ENCODE measurements at places on chromosomes 1 and 21.

DNA sequence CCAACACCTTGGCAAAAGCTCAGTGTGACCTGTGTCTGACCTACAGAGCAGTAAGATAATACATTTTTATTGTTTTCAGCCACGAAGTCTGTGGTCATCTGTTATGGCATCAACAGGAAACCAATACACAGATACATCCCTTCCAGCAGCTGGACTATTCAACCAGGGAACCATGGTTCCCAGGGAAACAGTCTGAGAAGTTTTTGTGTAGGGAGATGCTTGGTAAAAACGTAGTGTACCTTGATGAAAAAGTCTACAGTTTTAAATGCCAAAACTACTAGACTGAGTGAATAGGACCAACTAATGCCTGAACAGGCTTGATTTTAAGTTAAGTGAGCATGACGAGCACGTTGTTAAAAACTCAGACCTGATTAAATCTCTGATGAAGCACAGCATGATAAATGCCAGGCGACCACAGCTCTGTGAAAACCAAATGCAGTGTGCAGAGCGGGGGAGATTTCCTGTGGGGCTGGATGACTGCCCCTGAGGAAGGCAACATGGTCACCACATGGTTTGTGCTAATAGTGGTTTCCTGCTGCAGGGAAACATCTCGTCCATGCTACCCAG lies 228.9 kb downstream of the TNR start:
- no peak for DNase-seq

GRCh38 chr21:36955783-36956182 lies 10.7 kb downstream of the HLCS start:
- no peak for DNase-seq

DNA sequence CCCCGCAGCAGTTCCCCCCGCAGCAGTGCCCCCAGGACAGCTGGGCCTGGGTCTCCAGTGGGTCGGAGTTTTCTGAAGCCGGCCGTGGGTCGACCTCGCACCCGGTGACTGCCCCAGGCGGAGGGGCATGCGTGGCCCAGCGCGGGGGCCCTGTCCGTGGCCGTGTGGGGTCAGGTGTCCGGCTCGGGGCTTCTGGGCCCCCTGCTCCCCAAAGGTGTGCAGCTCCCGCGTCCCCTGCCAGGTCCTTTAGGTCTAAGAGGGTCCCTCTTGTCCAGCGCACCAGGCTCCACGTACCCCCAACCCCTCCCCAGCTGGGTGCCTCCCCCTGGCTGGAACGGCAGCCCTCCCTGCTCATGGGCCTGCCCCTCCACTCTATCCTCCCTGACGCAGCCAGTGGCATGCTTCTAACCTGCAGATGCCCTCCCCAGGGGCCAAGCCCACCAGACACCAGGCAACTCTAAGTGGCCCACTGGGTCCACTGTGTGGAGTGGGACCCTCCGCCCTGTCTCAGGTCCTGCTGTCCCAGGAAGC lies 5.9 kb upstream of the HES4 start:
- DNase-seq = no peak

GRCh38 chr21:41156142-41156541 lies 11.8 kb upstream of the BACE2 start:
- no peak for DNase-seq

DNA sequence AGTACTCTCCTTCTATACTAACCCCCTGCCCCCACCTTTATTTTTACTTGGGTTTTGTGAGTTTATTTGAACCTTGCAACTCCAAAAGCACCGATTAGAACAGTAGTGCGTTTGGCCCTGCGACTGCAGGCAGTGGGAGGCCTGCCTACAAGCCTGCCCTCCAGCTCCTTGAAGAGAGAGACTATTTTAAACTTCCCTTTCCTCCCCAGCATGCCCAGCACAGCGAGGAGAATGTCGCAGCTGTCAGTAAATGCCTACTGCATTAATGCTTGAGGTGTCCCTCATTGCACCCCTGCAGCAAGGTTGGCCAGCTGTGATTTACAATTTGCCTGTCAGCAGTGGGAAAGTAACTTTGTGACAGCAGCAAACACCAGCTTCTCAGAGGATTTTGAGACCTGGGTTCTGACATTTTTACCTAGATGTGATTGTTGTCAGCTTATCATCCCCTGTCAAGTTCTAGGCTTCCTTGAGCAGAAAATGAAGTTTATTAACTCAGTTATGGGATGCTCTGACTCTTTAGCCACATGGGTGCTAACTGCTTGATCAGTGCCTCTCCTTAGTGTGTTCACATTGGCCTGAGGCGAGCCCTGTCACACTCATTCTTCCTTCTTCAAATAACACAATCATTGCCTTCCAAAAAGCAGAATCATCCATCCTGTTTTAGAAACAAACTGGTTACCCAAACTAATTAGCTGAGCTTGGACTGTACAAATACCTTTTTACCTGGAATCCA lies 170.6 kb downstream of the PDE4B start:
- DNase-seq = no peak

- no peak for DNase-seq
Observed at GRCh38 chr1:3184666-3185065, 115.7 kb downstream of the PRDM16 start.

DNA sequence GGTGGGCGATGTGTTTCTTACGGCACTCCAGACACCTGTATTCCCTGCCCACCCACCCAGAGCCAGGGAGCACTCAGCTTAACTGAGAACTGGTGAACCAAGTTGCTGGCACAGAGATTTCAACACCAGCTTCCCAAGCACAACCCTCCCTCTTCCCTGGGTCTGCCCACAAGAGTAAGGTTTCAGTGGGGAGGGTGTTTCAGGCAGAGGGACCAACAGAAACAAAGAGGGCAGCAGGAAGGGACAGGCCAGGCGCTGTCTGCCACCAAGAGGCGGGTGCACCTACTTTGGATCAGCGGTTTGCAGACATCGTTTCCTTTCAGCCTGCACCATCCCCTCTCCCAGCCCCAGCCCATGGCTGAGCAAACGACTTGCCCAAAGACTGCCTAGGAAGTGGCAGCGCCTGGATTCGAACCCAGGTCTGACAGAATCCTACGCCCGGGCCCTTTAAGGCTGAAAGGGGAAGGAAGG lies 21.9 kb upstream of the ALDH4A1 start:
- DNase-seq = no peak

DNA sequence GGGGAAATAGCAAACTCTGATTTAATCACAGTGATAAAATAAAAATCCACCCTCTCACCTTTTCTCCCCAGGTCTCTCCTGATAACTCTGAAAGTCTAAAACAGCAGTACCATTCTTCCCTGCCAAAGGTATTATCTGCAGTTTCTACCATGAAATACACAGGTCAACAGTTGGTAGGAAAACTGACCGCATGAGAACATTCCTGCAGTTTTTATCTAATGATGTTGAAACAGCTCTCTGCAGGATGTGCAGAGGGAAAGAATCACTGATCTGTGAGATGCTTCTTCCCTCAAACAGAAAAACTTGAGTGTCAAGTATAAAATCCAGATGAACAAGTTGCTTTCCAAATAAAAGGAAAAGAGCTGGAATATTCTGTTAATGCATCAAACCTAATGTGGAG lies 39.1 kb downstream of the KCNJ6 start:
- DNase-seq = no peak

- DNase-seq = no peak
Observed at GRCh38 chr1:13597166-13597565, 13.5 kb downstream of the PDPN start.

DNA sequence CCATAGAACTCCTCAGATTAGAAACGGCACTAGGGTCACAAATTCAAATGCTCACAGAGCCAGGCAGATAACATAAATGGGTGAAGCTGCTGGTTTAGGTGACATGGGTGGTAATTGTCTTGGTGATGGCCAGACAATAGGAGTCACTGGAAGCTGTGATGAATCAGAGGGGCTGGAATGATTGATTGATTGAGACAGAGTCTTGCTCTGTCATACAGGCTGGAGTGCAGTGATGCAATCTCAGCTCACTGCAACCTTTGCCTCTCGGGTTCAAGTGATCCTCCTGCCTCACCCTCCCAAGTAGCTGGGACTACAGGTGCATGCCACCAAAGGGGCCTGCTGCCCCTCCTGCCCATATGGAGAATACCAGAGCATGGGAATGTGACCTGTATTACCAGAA lies 63.0 kb downstream of the HIVEP3 start:
- DNase-seq = no peak

DNA sequence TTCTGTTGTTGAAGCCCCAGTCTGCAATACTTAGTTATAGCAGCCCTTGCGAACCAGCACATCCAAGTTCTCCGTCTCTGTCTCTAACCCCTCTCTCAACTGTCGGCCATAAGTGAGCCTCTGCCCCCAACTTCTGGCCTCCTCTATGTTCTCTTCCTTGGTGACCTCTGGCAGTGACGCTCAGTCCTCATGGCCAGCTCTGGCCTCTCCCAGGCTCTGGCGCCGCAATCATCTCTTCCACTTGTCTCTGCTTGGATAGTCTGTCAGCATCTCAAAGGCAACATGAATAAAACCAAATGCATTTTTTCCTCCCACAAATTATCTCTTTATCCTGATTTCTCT lies 8.4 kb upstream of the HLCS start:
- no peak for DNase-seq

GRCh38 chr21:16307256-16307655 lies 577.5 kb downstream of the USP25 start:
- DNase-seq = no peak

DNA sequence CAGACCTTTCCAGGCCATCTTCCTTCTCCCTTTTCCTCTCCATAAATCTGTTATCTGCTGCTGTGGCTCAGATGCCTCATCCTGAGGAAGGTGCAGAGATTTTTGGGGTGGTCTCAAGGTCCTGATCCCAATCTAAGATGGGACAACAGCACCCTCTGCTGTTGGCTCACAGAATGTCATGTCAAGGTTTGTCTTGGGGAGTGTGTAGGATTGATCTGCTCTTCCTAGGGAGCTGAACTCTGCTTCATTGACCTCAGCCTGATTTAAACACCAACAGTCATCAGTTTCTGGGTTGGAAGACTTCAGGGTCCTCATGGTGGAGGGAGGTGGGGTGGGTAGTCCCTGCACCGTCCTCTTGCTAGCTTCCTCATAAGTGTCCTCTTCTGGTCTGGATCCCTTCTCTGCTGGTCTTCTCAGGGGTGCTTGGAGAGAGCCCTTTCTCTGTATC lies 62.8 kb upstream of the LAX1 start:
- peak; percentile 36 for DNase-seq

- DNase-seq = peak; percentile 16
Observed at GRCh38 chr1:238088560-238089290, 198.0 kb upstream of the ZP4 start.

DNA sequence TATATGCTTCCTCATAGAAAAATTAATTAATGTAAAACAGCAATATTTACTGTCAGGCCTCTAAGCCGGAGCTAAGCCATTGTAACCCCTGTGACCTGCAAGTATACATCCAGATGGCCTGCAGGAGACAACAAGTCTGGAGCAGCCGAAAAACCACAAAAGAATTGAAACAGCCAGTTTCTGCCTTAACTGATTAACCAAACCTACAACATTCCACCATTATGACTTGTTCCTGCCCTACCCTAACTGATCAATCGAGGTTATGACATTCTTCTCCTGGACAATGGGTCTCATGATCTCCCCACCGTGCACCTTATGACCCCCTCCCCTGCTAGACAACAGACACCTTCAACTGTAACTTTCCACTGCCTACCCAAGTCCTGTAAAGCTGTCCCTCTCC lies 205.8 kb upstream of the DUSP10 start:
- DNase-seq = no peak

DNA sequence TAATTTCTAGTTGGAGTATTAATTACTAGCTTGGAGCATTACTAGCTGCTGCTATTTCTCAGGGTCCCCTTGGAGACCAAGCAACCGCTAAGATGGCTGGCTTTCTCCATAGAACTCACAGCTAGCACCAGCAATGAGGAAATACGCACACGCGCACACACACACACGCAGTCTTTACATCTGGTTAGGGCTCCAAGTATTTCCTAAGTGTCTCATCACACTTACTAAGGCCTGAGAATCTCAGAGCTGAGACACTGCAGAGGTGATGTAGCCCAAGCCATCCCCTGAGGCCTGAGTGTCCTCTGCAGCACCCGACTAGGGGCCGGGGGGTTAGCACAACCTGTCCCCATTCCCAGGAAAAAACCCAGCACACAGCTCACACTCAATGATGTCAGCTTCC lies 42.5 kb downstream of the ITPKB start:
- no peak for DNase-seq

- no peak for DNase-seq
Observed at GRCh38 chr1:245248231-245248731, 93.5 kb downstream of the KIF26B start.

DNA sequence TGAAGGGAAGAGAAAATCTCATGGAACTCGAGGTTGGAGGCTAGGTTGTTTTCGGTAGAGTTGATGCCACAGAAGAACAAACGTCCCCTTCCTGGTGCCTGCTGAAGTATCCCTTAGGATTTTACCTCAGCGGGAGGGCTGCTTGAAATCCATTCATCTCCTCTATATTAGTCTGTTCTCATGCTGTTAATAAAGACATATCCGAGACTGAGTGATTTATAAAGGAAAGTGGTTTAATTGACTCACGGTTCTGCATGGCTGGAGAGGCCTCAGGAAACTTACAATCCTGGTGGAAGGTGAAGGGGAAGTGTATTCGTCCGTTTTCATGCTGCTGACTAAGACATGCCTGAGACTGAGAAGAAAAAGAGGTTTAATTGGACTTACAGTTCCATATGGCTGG lies 413.5 kb downstream of the NPHP4 start:
- DNase-seq = no peak

DNA sequence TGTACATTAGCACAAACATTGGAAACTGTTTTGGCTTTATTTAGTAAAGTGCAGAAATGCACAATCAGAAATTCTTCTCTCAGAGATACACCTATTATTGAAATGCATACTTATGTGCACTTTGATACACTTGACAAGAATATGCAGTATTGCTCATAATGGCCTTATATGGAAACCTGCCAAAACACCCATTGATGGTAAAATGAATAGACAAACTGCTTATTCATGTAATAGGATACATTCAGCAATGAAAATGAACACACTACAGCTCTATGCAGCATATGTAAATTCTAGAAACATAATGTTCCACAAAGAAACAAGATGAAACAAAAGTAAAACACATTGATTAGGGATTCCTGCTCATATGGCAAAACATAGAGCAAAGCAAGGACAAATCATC lies 223.9 kb downstream of the S1PR1 start:
- peak; percentile 92 for DNase-seq

DNA sequence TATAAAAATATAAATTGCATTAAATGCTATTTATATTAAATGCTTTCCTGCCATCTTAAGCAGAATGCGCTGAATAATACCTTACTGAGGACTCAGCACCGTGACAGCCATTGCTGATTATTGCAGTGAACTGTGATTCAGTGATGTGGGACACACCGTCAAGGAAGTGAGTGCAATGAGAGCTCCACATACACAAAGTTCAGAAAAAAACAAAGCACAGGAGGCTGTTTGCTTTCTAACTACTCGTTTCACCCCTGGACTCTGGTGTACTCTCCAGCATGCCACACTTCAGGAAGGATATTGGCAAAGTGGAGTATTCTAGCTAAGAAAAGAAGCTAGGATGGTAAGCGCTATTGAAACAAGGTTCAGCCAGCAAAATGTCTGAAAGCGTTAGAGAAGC lies 57.4 kb upstream of the CXADR start:
- DNase-seq = no peak

- no peak for DNase-seq
Observed at GRCh38 chr21:29287383-29287782, 11.3 kb upstream of the BACH1 start.

All from NCI-H1105 treated with DMSO at 0.1 percent for 48 hours (cell line).